ENCODE measurements at places on chromosomes 2 and 18. TPM values are rescaled to one million over a fixed set of nuclear protein-coding genes. Genes with fewer than 3 reads are reported as not detected.

DNA sequence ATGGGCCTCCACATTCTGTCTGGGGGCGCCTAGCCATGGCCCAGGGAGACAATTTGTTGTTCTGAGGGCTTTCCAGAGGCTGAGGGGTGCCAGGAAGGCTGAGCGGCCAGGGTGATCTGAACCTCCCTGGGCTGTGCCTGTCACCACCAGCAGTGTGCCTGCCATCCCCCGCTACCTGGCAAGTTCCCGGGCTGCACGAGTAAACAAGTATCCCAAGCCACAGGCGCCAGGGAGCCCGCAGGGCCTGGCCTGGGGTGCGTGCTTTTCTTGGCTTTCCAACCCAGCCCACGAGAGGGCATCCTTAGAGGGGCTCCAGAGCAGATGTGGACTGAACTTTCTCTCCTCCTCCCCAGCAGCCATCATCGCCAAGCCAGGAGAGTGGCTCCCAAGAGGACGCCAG lies 35.1 kb upstream of the B3GNT7 start:
- DNase-seq: no peak

DNA sequence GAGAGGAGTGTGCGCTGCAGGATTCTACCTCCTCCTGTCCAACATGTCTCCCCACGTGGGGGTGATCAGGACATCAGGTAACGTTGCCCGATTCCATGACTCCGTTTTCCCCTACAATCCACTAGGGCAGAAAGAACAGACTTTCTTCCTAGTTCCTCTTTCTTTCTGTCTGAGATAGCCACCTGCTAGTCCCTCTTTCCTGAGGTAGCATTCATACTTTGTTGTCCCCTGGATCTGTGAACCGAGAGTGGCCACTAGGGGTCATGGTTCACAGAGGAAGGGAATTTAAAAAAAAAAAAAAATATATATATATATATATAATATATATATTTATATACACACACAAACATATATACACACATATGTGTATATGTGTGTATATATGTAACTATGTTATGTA lies 210.0 kb upstream of the ZNF521 start:
- no peak for DNase-seq

DNA sequence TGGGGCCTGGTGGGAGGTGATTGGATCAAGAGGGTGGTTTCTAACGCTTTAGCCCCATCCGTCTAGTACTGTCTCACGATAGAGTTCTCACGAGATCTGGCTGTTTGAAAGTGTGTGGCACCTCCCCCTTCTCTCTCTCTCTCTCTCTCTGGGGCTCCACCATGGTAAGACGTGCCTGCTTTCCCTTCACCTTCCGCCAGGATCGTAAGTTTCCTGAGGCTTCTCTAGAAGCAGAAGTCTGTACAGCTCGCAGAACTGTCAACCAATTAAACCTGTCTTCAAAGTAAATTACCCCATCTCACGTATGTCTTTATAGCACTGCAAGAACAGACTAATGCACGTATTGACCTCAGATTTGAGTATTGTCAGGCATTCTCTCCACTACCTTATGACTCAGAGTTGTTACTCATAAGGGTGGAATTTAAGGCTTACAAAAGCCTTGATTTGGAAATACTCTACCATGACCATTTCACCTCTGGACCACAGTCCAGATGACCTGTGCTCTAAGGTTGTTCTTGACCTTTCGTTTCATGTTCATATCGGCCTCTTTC lies 99.5 kb upstream of the AGAP1 start:
- DNase-seq: no peak

SAG gene
- not detected for total RNA-seq

TACR1 gene
- not detected for total RNA-seq

Data from pulmonary artery endothelial cell (primary cell).